Fibroblast of villous mesenchyme (primary cell): ENCODE measurements at places on chromosomes 5 and 9. TPM values are rescaled to one million over a fixed set of nuclear protein-coding genes. Genes with fewer than 3 reads are reported as not detected.
A peak's percentile ranks its signal among the peaks of the same experiment; 100 is the strongest.

DNA sequence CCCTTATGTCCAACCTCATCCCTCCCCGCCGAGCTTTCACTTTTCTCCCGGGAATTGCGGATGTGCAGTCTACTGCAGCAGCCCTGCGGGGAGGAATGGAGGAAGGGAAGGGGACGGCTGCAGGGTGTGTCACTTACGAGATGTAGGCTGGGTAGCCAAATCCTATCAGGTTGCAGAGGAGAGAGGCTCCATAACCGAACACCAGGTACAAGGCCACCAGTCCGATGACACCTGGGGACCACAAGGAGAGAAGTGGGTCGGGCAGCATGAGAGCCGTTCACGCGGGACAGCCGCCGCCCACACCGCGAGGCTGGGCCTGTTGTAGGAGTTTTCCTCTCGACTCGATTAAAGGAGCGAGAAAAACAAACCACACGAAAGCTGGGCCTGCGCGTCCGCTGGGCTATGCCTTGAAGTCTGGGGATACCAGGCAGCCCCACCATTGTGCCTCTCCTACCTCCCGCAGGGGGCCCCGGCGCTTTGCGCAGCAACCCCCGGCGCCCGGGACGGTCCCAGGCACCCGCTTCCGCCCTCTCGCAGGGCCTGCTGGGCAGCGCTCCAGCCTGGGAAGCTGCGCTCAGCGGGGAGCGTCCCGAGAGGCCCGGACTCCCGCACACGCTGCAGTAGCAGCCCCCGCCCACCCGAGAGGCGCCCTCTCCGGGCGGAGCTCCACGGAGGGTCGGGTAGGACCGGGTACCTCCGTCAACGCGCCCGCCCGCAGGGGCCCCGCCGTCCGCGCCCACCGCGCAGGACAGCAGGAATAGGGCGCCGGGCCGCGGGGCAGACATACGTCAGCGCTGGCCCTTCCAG is 798 bp downstream of the REEP5 start:
- peak; percentile 71 for DNase-seq

DNA sequence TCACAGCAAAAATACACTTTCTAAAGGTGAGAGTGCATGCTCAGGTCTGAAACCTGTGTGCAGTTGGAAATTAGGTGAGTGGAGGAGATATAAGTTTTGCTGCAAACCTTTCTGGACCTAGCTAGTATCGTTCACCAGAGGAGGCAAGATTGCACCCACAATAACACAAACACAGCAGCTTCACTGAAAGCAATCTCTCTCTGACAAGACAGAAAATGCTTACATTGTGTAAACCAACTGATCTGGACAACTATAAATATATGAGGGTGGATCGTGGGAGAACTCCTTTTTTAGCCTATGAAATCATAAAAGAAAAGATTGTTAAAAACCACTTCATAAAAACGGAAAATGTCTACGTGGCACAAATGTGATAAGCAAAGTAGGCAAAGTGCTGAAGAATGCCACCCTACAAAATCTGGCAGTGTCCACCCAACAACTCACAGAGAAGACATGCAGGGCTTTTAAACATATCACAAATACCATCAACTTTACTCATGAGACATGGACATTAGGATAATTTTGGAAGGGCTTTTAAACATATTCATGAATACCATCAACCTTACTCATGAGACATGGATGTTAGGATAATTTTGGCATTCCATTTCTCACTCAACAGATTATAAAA is 134.3 kb downstream of the CDH18 start:
- peak; percentile 76 for DNase-seq

GRCh38 chr5:116046823-116047222 is 14.6 kb downstream of the ARL14EPL start:
- no peak for DNase-seq

DNA sequence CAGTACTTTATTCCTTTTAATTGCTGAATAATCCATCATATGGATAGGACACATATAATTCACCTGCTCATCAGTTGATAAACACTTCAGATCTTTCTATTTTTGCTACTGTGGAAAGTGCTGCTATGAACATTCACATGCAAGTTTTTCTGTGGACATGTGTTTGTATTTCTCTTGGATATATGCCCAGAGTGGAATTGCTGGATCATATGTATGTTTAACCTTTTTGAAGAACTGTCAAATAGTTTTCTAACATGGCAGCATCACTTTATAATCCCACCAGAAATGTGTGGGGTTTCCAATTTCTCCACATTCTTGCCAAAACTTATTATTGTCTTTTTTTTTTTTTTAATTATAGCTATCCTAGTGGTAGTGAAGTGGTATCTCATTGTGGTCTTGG is 15.1 kb downstream of the CARTPT start:
- DNase-seq, result no peak

- peak; percentile 37 for DNase-seq
Observed at GRCh38 chr9:94741866-94742265, 15.4 kb downstream of the AOPEP start.

DNA sequence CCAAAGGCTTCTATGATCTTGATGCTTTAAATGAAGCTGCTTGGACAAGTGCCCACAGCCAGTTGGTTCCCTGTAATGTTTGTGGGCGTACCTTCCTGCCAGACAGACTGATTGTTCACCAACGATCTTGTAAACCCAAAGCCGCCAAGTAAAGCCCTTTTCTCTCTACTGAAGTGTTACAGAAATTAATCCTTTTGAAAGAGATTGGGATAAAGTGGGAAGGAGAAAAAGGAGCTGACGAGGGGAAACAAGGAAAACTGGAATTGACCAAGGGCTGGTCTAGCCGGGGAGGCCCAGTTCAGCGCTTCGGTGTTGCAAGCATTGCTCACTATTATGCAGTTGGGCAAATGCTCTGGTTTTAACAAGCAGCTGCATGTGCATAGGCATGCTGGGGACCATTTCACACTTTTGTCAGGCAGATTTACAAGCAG is 53.2 kb downstream of the ZNF474 start:
- DNase-seq, result peak; percentile 80

DNA sequence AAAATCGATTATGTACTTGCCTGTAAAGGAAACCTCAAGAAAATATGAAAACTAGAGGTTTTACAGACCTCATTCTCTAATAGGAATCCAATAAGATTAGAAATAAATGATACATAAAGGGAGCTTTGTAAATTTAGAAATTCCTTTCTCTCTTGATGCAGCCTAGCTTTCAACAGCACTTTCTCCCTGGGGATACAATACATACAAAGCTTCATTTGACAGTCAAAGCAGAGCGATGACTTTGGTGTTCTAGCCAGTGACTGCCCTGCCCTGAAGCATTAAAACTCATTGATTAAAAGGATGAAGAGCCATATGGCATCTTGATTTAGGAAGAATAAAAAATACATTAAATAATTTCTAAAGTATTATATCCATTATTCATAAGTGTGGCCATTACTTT is 46.3 kb upstream of the GLIS3 start:
- no peak for DNase-seq

- peak; percentile 73 for DNase-seq
Observed at GRCh38 chr5:73748510-73749400, 122.8 kb downstream of the ARHGEF28 start.

DNA sequence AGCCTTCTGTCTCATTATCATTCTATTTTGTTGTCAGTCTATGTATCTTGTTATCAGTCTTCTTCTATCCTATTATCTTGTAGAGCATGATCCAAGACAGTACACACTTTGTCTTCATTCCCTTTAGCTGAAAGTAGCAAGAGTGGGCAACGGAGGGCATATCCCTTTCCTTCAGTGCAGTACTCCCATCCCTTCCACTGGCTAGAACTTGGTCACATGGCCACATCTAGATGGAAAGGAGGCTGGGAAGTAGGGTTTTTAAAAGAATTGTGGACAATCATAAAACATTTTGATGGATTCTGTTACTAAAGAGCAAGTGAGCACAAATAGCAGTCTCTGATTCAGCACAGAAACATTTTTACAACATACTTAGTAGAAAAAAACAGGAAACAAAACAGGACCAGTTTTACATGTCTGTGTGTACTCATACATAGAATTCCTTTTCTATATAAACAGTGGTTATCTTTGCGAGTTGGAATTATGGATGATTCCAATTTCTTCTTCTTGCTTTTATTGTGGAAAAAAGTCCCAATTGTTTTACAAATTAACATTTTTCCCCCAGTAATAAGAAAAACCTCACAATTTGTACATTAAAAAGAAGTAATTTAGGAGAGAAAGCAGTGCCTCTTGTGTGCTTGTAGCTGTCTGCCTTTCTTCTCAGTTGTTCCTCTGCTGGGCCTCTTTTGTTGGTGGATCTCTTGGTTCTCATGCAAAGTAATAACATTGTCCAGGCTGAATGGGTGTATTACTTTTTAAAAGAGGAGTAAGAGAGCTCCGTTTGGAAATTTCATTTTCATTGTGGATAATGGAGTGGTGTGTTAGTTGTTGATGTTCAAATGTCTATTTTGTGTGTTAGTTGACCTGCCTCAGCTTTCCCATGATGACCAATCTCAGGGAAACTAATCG is 410.9 kb upstream of the TRPC7 start:
- DNase-seq, result peak; percentile 83

DNA sequence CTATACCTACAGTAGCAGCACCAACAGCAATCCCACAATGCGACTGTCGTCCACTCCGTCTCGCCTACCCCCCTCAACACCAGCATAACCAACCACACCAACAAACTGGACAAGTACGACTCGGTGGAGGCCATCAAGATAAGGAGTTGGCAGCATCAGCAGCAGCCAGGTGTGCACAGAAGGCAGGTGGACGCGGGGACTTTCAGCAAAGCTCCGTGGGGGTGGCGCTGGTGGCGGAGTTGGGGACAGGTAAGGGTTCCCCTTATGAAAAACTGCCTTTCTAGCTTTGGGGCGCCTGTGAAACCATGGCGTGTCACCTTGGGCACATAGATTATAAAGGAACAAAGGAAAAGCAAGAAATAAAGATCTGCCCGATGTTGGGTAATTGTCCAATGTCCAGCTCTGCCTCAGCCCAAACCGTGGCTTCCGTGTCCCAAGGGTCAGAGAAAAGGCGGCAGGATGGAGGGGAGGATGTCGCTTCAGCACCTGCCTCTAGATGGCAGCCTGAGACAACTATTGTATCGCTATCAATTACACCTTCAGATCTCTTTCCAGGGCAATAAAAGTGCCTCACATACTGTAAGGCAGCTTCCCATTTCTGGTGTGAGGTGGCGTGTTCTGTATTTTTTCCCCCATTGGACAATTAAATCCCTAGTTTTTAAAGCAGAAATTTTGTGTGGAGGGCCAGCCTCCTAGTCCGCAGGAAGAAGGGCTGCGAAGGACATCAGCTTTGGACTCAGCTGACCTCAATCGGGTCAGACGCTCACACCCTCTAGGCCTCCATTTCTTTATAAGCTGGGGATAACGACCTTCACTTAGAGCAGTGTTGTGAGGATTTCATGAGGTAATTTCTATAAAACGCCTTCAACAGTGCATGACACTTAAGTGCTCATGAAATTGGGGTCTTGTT is 58.8 kb downstream of the MTRR start:
- DNase-seq, result peak; percentile 57

Gene PRDM9
- not detected in 2 replicates for total RNA-seq

Gene GPRIN1
- 2.6 and 3.5 TPM in 2 replicates for total RNA-seq

DNA sequence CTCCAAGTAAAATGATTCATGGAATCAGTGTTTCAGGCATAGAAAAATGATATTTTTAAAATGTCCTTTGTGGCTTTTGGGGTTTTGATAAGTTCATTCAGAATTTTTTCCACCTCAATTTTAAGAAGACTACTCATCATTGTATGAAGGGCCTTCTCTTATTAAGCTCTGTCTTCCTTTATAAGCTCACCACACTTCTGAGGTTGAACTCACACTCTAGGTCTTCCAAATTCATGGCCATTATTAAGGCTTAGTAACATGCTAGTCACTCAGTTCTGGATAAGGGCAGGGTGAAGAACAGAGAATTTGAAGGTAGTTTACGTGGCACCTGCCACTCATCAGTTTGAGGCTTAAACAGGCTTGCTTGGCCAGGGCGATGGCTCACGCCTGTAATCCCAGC is 4.2 kb downstream of the MELK start:
- no peak for DNase-seq

Gene PCDHGB6
- 4.2 and 4.3 TPM in 2 replicates for total RNA-seq

DNA sequence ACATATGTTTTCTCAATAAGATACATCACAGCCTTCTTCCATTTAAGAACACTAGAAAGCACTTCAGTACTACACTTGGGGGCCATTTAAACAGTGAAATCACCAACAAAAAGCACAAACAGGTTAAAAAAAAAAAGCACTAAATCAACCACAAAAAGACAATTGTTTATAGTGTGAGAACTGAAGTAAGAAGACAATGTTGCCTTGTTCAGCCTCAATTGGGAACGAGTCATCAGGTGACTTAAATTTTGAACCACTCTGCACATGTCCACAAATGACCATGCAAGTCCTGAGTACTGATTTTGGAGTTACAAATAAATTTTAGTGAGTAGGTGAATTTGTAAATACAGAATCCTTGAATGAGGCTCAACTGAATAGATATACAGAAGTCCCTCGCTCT is 37.2 kb upstream of the HNRNPA0 start:
- DNase-seq, result no peak

DNA sequence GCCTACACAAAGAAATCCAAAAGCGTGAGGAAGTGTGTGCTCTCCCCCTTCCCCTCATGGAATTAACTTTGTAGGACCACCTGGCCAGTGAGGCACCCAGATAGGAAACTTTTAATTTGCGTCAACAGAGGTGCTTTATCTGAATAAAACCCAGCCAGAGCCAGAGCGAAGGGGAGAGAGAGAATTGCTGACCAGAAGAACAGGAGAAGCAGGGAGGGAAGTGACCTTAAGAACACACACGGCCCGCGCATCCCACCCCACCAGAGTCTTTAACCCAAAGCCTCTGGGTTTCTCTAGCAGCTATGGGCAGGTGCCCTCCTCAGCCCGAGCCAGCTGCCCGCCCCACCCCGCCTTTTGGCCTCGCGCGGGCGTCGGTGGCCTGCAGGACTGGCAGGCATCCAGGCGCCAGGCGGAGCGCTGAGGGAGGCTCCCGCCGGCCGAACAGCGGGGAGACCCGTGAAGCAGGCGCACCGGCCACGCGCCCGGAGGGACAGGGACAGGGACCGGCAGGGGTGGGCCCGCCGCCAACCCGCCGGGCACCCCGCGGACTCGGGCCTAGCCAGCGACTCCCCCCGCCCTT is 580 bp downstream of the ERAP1 start:
- DNase-seq, result peak; percentile 67

GRCh38 chr5:68406767-68407241 is 191.2 kb downstream of the PIK3R1 start:
- no peak for DNase-seq

Gene EMB
- 0.86 and 0.97 TPM in 2 replicates for total RNA-seq

Gene IL33
- 1.3 and 7.3 TPM in 2 replicates for total RNA-seq

DNA sequence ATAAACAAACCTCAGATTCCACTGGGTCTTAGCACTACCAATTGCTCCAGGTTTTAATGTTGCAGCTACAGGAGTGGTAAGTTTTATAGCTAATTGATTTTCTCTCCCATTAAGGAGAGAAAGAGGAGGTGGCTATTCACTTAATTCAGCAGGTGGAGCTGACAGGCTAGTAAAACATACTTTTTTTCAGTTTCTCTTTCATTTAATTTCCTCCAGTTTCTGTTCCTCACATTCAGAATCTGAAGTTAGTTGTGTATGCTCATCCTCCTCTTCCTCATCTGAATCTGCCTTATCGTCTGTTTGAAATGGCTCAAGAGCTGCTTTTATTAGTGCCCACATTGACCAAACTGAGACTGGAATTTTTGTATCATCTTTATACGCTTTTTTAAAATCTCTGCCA is 98.0 kb downstream of the PLPPR1 start:
- no peak for DNase-seq

- no peak for DNase-seq
Observed at GRCh38 chr9:72817413-72817812, 135.4 kb downstream of the ALDH1A1 start.
